ENCODE measurements at places on chromosomes 13 and 19.

DNA sequence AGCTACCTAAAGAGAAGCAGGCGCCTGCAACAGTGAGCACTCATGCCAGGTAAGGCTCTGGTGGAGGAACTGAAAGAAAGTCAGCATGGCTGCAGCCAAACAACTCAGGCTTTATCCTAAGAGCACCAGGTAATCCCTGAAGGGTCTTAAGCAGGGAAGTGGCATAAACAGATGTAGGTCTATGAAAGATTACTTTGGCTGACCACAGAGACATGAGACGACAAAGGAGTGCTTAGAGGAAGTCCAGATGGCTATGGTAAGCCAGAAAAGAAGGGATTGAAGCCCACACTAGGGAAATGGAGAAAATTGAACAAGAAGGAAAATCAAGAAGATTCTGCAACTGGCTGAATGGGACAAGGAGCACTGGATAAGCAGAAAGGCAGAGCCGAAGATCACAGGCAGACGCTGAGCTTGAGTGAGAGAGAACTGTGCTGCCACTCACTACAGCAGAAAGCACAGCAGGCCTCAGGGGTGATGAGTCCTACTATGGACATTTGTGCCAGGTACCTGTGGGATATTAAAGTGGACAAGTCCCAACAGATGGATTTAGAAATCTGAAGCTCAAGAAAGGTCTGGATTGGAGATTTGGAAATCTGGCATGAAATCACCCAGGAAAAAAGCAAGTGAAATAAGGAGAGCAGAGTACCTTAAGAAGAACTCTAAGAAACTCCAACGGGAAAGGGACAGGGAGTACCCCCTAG lies 4.2 kb downstream of the RCBTB1 start:
- DNase-seq = no peak

DNA sequence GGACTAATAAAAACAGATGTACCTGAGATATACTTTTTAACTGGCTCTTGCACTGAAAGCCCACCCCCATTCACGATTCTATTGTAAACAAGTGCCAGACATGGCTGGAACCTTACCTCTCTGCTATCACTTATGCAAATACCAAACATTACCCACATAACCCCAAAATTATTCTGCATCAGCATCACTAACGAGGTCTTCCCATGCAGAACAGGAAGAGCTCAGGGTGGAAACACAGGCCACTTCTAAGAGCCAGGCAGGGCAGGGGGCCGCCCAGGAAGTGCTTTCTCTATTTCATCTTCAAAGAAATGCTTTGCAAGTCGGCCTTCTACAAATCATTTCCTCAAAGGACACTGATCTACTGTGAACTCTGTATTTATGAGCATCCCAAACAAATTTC lies 7.3 kb downstream of the IRS2 start:
- no peak for DNase-seq

GRCh38 chr13:50453188-50453587 lies 390.3 kb downstream of the DLEU7 start:
- DNase-seq = no peak

DNA sequence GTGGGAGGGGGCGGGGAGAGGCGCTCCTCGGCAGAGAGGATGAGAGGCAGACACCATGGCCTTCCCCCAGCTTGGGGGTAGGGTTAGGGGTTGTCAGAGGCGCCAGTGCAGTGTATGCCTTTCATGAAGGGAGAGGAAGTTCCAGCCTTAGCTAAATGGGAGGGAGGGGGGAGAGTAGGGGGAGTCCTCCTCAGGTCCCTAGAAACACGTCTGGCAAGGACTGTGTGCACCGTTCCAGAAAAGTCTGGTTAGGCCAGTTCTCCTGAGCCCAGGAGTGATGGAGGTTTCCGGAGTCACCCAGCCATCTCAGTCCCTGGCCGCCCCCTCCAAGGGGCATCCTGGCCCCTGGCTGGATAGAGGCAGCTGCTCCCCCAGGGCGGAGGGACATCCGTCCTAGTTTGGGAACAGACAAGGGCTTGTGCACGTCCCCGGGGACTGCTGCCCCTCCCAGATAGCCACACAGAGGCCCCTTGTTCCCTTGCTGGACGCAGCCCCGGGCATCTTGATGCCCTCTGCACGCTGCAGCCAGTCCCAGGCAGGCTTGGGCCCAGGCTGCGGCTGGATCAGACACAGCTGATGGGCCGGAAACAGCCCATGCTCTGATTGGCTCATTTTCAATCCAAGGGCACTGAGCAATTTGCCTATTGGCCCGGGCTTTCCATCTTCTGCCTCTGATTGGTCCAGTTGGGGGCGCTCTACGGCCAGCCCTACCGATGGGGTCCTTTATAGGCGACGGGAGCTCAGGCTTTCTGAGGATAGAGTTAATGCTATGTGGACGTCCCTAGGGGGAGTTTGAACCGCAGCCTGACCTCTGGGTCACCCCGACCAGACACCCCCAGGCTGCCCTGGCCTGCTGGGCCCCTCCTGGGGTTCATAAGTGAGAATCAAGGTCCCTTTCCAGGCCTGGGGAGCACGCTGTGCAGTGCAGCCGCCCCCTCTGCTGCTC lies 3.8 kb downstream of the S1PR2 start:
- no peak for DNase-seq
